ENCODE measurements at places on chromosomes 2 and 18.

- H3K27me3 ChIP-seq: no peaks in the 10 kb centered on the region
- H3K27ac ChIP-seq: no peak overlapping the region
- no peaks in the 10 kb centered on the region for H3K4me1 ChIP-seq
These were observed 31.8 kb upstream of the MEX3C start for GRCh38 chr18:51229328-51229727.

DNA sequence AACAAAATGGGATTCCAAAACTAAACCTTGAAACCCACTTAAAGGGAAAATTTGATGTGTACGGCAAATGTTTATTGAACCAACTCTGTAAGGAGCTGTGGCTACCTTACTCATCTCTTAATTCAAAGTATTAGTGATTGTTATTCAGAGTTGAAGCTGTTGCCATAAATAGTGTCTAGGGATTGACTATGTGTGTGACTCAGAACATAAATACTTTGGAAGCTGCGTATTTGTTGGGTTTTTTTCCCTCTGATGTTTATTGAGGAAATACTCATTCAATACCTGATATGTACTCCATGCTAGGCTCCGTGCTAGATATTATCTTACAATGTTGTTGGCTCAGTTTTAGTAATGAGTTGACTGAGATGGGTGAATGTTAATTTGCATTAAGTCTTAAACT, 90.4 kb downstream of the PTRHD1 start:
- H3K27me3 ChIP-seq: no peaks in the 10 kb centered on the region
- H3K36me3 ChIP-seq: no peaks in the 10 kb centered on the region
- DNase-seq: peak; percentile 24
- no peak overlapping the region for H3K4me3 ChIP-seq
- H3K27ac ChIP-seq: no peak overlapping the region

- H3K27me3 ChIP-seq: no peaks in the 10 kb centered on the region
- DNase-seq: no peak
- no peak overlapping the region for H3K4me3 ChIP-seq
- H3K27ac ChIP-seq: no peak overlapping the region
- H3K4me1 ChIP-seq: no peaks in the 10 kb centered on the region
- H3K36me3 ChIP-seq: no peaks in the 10 kb centered on the region
These were observed 31.3 kb upstream of the FIGN start for GRCh38 chr2:163767097-163767496.

GRCh38 chr2:159147690-159148089, 138.8 kb downstream of the WDSUB1 start:
- H3K4me3 ChIP-seq: no peak overlapping the region
- H3K27me3 ChIP-seq: no peaks in the 10 kb centered on the region
- H3K4me1 ChIP-seq: peaks cover 5% of the 10 kb centered on the region
- no peak overlapping the region for H3K27ac ChIP-seq

DNA sequence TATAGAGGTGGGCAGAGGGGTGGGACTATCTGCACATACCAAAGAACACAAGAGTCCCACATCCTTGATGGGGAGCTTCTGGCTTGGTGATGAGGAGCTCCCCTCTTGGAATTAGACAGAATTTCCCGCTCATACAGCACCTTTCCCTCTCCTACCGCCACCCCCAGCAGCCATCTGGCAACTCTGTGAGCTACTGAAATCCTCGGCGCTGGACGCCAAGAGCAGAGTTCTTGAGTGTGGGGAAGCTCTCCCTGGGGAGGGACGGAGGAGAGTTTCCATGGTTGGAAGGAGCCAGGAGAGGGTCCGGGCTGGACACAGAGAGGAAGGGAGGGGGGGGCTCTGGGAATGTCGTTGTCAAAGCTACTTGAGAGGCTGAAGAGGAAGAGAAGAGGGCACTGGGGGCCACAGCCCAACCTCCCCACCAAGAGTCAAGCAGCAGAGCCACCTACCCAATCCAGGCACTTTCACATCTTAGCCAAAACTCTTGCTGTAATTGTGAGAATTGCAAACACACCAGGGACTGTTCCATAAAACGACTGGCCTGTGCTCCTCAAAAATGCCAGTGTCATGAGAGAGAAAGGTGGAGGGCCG, 89.4 kb upstream of the MCFD2 start:
- no peak overlapping the region for H3K27ac ChIP-seq
- no peak for DNase-seq
- no peaks in the 10 kb centered on the region for H3K36me3 ChIP-seq
- H3K27me3 ChIP-seq: no peaks in the 10 kb centered on the region
- H3K4me3 ChIP-seq: no peak overlapping the region
- peaks cover 3% of the 10 kb centered on the region for H3K4me1 ChIP-seq

DNA sequence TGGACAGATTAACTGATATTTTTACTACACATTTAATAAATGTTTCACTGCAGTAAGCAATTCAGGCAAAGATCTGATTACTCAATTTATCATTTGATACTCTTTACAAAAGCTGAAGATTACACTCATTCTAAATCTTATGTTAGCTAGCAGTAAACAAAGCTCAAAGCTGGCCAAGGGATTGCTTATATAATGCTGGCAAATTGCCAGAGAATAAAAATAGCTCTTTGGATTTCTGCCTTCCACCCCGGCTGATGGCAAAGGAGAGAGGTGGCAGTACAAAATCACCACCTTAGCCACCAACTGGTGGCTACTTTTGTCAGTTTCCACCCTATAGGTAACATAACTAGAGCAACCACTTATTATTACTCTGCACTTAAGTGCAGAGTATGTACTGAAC, 320.5 kb downstream of the FSIP2 start:
- no peaks in the 10 kb centered on the region for H3K4me1 ChIP-seq
- H3K27me3 ChIP-seq: no peaks in the 10 kb centered on the region
- DNase-seq: no peak
- H3K36me3 ChIP-seq: no peaks in the 10 kb centered on the region
- no peak overlapping the region for H3K4me3 ChIP-seq
- no peak overlapping the region for H3K27ac ChIP-seq

GRCh38 chr2:225781991-225782390, 382.5 kb downstream of the NYAP2 start:
- H3K27ac ChIP-seq: no peak overlapping the region
- H3K4me3 ChIP-seq: no peak overlapping the region
- H3K4me1 ChIP-seq: no peaks in the 10 kb centered on the region
- no peak for DNase-seq
- no peaks in the 10 kb centered on the region for H3K36me3 ChIP-seq

DNA sequence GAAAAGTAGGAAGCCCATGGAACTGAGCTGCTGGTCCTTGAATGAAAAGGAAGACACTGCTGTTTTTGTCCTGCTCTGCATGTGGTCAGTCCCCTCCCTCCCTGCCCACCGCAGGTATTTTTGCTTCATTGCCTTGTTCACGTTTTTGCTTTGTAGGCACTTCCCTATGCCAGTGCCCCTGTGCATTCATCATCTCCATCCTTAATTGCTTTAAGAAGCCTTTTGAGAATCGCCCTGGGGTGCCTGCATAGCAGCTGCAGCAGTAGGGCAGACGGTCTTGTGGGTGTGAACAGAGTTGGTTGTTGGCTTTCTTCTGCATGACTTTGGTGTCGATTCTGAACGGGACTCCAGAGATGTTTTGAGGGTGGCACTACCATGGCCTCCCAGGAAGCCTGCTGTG, 97.0 kb downstream of the CABLES1 start:
- H3K36me3 ChIP-seq: no peaks in the 10 kb centered on the region
- no peak overlapping the region for H3K27ac ChIP-seq

GRCh38 chr2:157894694-157895435, 18.7 kb upstream of the ACVR1 start:
- no peaks in the 10 kb centered on the region for H3K27me3 ChIP-seq
- H3K27ac ChIP-seq: no peak overlapping the region
- H3K36me3 ChIP-seq: no peaks in the 10 kb centered on the region
- no peaks in the 10 kb centered on the region for H3K4me1 ChIP-seq
- DNase-seq: no peak

DNA sequence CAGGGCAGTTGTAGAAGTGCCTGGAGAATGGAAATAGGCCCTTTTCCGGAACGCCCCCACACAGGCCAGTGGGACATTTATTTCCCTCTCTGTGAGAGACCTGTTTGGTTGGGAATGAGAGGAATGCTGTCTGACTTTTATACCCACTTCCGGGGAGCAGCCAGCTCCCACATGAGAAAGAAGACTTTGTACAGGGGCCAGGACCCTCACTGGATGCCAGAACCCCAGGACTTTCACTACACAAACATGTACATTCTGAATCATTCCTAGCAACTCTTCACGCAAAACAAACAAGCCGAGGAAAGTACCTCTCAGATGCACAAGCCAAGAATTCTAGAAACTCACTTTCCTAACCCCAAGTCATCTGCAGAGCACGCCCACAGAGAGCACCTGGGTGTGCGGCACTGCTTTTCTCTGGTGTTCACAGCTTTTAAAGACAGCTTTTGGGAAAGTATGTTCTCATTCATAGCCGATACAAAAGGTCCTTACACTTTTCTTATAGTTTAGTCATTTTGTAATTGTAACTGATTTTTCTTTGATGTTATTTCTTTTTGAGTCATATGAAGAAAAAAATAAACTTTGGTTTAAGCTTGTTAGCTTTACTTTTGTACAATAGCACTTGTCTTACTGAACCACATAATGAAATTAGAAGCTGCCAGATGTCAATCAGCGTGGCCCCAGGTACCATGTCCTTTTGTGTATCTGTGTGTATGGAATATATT, 856.1 kb upstream of the ID2 start:
- H3K36me3 ChIP-seq: no peaks in the 10 kb centered on the region
- H3K4me1 ChIP-seq: no peaks in the 10 kb centered on the region
- no peak for DNase-seq

DNA sequence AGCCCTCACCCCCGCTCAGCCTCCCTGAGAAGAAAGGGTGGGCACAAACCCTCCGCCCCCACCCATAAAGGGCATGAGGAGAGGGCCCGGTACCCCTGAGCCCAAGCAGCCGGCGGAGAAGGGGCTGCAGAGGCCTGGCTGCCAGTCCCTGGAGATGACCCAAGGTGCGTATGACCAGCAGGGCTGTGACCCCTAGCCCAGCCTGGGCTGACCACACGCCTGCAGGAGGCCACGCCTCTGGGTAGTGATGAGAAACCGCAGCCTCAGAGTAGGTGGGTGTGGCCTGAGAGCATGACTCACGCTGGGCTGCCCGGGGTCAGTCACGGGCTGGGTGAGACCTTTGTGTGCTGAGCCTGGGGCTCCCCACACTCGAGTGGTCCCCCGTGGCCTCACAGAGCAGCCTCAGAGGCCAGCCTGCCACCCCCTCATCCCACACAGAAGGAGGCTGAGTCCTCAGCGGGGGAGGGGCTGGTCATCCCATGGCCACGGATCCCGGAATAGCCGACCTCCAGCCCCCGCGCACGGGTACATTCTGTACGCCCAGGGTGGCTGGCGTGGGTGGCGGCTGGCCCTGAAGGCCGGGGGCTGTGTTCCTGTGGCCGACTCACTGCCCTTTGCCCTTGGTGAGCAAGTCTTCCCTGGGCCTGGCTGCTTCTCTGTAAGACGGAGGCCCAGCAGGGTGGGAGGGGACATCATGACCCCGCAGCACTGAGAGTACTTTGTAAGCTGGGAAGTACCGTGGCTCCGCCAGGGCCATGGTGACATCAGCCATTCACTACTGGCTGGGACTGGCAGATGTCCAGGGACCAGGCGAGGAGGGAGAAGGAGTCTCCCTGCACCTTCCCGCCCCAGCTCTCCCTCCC, 110.8 kb upstream of the OTOS start:
- H3K4me3 ChIP-seq: no peak overlapping the region
- no peaks in the 10 kb centered on the region for H3K27me3 ChIP-seq
- no peaks in the 10 kb centered on the region for H3K4me1 ChIP-seq
- no peak overlapping the region for H3K27ac ChIP-seq

- no peaks in the 10 kb centered on the region for H3K36me3 ChIP-seq
- DNase-seq: no peak
- H3K27ac ChIP-seq: no peak overlapping the region
- H3K4me1 ChIP-seq: no peaks in the 10 kb centered on the region
These were observed 1094.8 kb downstream of the SUCLG1 start for GRCh38 chr2:83364264-83364663.

DNA sequence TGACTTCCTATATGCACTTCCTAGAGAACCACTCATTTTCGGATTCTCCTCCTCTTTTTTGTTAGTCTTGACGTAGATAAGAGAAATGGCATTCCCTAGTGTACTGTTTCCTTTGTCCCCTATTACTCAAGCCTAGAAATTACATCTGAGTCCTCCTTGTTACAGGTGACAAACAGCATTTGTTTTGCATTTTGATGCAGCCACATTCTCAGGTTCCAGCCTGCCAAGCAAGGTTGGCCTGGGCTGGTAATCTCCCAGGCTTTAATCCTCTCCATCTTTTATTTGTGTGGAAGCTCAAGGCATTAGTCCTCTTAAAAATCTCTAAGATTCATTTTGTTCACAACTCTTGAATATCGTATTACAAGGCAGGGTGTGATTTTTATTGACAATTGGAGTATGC, 318.0 kb upstream of the NRP2 start:
- no peaks in the 10 kb centered on the region for H3K27me3 ChIP-seq
- no peak overlapping the region for H3K27ac ChIP-seq
- DNase-seq: peak; percentile 72
- no peaks in the 10 kb centered on the region for H3K36me3 ChIP-seq
- no peaks in the 10 kb centered on the region for H3K4me1 ChIP-seq
- no peak overlapping the region for H3K4me3 ChIP-seq

DNA sequence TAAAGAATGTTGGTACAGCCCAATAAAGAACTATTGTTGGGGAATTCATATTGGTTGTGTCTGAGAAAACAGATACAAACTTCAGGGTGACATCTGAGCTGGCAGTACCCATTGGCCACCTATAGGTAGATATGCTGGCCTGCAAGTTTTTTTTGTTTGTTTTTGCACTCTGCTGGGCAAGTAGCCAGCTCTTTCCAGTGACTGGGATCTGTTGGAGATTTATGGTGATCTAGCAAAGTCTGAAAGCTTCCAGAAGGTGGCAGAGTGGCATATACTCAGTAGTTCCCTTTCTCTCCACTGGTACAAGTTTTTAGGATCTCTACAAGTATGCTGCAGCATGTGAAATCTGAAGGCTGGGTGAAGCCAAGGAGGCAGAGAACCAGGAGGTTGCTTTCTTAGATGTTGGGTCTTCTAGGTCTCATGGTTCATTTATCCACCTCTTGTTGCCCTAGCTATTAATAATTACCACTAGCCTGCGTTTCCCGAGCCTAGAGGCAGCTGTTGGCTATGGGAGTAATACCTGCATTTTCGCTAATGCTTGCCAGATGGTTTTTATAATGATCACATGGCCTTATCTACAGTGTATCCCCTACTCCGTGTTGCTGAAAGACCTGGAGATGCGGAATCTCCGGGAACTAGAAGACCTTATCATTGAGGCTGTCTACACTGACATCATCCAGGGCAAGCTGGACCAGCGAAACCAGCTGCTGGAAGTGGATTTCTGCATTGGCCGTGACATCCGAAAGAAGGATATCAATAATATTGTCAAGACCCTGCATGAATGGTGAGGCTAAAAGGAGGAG, 9.5 kb downstream of the COPS7B start:
- H3K27ac ChIP-seq: no peak overlapping the region
- DNase-seq: peak; percentile 71
- no peaks in the 10 kb centered on the region for H3K27me3 ChIP-seq
- no peak overlapping the region for H3K4me3 ChIP-seq
- no peaks in the 10 kb centered on the region for H3K4me1 ChIP-seq
- peaks cover 7% of the 10 kb centered on the region for H3K36me3 ChIP-seq

GRCh38 chr2:220782609-220783113, 789.4 kb downstream of the EPHA4 start:
- no peak overlapping the region for H3K4me3 ChIP-seq
- no peaks in the 10 kb centered on the region for H3K36me3 ChIP-seq
- no peaks in the 10 kb centered on the region for H3K4me1 ChIP-seq
- H3K27me3 ChIP-seq: no peaks in the 10 kb centered on the region

GRCh38 chr18:77811503-77811902, 561.9 kb downstream of the GALR1 start:
- no peak for DNase-seq
- no peak overlapping the region for H3K27ac ChIP-seq
- H3K4me1 ChIP-seq: no peaks in the 10 kb centered on the region
- no peaks in the 10 kb centered on the region for H3K36me3 ChIP-seq

GRCh38 chr2:189540551-189540950, 40.0 kb downstream of the SLC40A1 start:
- H3K4me1 ChIP-seq: no peaks in the 10 kb centered on the region
- H3K27me3 ChIP-seq: no peaks in the 10 kb centered on the region
- DNase-seq: no peak
- no peak overlapping the region for H3K4me3 ChIP-seq
- H3K27ac ChIP-seq: no peak overlapping the region
- H3K36me3 ChIP-seq: no peaks in the 10 kb centered on the region
